BJ (cell line): ENCODE measurements at places on chromosomes 2 and 18.

DNA sequence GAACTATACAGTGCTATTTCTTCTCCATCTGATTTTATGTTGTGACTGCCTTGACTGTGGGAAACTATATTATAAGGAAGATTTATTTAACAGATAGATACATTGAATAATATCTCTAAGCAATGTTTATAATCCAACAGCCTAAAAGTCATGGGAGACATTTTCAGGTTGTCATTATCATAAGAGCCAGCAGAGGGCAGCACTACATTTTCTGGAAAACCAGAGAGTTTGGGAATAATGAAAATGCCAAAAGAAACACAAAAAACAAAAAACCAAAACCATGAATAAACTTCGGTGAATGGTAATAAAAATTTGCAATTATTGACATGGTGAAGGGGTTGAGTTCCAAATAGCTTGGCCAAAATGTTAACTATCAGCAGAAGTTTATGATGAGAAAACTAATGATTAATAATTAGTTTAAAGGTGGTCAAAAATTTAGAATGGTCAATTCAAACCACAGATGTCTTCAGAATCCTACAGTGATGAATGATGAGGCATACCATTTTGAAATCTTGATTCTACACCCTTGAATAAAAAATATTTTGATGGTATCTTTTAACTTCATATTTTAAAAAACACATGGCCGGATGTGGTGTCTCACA is 4.7 kb downstream of the EEF1B2 start:
- no peak for DNase-seq

DNA sequence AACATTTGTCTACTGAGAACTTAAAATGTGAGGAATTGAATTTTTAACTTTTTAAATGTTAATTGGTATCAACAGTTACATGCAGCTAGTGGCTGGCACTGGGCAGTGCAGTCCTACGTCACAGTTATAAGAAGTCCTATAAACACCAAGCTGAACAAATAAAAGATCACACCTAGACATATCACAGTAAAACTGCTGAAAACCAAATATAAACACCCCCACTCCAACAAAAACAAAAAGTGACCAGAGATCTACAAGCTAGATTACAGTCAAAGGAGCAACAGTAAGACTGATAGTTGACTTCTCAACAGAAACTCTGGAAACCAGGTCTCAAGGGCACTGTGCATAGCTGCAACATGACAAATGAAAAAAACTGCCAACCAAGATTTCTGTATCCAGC is 19.4 kb downstream of the TLK1 start:
- no peak for DNase-seq

- no peak for DNase-seq
These were observed 1333.1 kb downstream of the LRP1B start for GRCh38 chr2:140797718-140798117.

DNA sequence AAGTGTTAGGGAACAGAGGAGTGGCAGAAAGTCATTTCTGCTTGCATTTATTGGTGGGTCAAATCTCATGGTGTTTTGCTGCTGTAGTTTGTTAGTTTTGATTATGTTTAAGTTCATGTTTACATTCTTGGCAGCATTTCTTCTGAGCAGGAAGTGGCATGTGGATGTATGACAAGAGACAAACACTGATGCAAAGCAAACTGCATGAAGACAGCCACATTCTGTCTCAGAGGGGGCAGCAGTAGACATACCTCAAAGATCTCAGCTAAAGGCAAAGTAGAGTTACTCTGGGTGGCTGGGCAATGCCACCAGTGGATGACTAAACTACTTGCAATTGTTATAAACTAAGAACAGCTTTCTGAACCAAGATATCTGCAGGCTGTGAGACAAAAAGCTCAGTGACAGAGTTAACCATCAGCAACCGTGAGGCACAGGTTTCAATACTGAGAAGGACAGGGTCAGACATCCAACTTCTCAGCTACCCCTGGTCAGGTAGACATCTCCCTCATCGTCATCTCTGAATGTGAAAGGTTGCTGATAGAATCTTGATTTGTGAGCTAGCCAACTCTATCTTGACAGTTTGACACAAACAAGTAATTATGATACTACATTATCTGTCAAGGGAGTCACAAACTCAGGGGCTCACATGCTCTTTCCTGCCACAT is 16.4 kb downstream of the GALNT3 start:
- no peak for DNase-seq

DNA sequence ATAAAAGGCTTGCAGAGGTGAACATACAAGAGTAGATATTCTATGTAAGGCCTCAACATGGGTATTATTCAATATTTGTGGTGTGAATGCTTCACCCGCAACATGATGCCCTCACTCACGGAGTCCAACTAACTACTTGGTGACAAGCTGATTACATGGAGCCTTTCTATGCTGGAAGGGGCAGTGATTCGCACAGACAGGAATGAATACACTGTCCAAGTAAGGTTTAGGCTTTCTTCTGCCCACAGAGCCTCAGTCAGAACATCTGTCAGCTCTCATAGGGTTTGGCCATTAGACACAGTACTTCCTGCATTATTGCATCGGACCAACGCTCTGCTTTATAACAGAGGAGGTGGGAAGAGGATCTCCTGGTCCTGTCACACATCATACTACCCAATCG is 80.3 kb upstream of the SLC35G4 start:
- DNase-seq = no peak

- no peak for DNase-seq
These were observed 53.1 kb downstream of the INO80C start for GRCh38 chr18:35444636-35445035.

GRCh38 chr2:149585166-149585885 is 2.2 kb downstream of the MMADHC start:
- no peak for DNase-seq

DNA sequence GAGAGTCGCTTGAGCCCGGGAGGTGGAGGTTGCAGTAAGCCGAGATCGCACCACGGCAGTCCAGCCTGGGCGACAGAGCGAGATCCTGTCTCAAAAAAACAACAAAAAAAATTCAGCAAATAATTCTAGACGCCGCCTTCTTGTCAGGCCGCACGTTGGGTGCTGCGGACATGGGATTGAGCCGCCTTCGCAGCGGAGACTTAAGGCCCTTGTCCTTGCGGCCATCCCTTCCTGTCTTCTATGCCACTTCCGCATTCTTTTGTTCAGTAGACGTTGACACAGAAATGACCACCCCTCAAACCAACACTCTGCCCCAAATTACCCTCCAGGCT is 15.8 kb downstream of the PTPN18 start:
- DNase-seq = no peak

DNA sequence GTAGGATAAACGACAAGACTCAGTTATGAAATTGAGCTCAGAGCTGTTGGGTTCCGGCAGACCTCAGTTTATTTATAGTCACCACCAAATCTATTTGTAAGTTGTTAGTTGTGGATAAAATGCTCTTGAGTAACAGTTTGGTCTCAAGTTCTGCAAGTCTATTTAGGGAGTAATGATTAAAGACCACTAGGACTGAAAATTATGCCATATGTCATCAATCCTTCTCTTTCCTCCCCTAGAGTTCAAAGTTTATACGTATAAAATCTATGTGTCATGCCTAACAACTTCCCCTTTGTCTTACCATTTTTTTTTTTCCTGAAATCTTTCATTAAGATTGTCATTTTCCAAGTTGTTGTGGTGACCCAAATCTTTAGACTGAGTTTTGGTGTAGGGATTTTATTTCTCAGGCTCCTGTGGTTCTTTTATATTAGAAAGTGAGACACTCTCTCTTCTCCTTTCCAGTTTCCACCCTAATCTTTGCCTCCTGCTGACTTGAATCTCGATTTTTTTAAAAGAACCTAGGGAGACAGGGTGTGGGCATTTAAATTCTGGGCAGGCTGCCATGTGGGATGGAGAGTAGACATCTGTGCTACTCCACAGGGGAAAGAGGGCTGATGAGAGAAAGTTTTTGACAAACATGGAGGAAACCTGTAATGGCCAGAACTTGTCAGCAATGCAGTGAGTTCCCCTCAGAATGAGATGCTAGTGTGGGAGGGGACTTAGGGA is 51.0 kb downstream of the LAMA3 start:
- DNase-seq = no peak

DNA sequence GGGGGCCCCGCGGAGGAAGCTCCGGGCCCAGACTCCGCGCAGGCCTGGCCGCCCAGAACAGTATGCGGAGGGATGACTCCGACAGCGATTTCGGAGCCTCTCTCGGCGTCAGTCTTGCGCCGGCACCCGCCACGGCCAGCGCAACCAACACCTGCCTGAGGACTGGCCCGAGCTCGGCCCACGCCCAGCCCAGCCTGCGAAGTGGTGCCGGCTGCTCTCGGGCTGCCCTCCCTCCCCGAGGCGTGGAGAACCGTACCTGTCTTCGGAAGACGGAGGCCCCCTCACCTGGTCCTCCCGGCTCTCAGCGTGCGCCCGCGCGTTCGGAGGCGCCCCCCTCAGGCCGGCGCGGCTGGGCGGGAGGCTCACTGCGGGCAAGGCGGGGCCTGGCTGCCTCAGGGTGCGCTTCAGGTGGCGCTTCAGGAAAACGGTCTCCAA is at the start of gene M1AP:
Gene M1AP, minus strand, starts transcription at position 322 of the 435 bp plus-strand sequence. CDS start 8,055 bp downstream, outside the sequence.
- DNase-seq = no peak

- no peak for DNase-seq
These were observed 43.2 kb downstream of the MRPS9 start for GRCh38 chr2:105081006-105081601.

- no peak for DNase-seq
These were observed 83.1 kb downstream of the SOCS6 start for GRCh38 chr18:70371908-70372307.

- no peak for DNase-seq
These were observed 186.9 kb downstream of the TTC32 start for GRCh38 chr2:19714926-19715325.

DNA sequence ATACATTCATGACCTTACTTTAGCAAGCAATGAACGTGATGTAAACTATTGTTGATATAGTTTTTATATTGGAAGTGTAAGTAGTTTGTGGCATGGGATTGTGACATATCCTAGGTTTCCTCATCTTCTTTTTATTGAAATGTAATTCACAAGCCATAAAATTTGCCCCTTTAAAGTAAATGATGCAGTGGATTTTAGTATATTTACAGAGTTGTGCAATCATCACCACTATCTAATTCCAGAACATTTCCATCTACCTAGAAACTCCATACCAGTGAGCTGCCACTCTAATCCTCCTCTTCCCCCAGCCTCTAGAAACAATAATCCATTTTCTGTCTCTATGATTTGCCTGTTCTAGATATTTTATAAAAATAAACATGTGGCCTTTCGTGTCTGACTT is 10.7 kb upstream of the CASP10 start:
- DNase-seq = no peak
